Fibroblast of skin of scalp (primary cell): ENCODE measurements at places on chromosomes 12 and 14.

DNA sequence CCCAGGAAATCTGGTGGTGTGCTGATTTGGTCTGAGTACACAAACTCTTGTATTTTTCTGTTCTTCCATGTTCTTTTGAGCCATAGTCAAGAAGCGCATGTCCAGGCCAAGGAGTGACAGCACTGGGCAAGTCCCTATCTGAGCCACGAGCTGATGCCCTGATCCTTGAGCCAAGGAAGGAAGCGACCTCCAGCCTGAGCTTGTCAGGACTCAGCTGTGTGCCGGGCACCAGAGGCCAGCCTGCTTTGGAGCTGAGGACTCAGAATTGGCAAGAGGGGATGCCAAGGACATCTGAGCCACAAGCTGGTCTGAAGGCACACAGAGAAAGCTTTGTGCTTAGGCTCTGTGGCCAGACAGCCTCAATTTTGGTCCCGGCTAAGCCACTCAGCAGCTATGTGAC, 52.6 kb downstream of the GALNT16 start:
- no peak for DNase-seq

- peak; percentile 35 for DNase-seq
Observed at GRCh38 chr14:67806246-67806645, 10.1 kb downstream of the ZFYVE26 start.

- DNase-seq: peak; percentile 79
Observed at GRCh38 chr12:30806989-30807694, 52.4 kb upstream of the CAPRIN2 start.

- DNase-seq: peak; percentile 11
Observed at GRCh38 chr14:105439710-105440553, 20.3 kb downstream of the MTA1 start.

DNA sequence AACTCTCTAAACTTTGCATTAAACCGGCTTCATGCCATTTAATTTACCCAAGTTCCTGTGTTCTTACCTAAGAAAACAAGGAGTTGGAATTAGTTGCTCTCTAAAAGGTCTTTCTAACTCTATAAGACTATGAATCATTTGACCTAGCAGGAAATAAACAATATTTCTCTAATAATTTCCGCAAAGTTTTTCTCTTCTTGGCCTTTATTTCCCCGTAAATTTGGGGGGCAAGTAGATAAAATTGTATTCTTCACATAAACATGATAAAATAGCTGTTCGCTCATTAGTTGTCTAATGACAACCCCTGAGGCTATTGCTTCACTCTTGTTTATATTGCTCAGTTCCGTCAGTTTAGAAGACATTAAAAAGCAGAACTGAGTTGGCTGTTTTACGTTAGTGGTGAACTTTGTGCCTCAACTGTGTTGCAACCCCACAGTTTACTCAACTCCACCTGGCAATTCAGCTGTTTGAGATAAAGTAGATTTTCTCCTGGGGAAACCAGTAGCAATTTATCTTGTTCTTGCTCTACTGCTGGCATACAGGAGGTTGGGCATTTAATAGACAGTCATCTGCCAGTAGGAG, 74.7 kb downstream of the BTG1 start:
- DNase-seq: no peak

GRCh38 chr12:9881988-9882387, 699 bp downstream of the KLRF2 start:
- DNase-seq: no peak

DNA sequence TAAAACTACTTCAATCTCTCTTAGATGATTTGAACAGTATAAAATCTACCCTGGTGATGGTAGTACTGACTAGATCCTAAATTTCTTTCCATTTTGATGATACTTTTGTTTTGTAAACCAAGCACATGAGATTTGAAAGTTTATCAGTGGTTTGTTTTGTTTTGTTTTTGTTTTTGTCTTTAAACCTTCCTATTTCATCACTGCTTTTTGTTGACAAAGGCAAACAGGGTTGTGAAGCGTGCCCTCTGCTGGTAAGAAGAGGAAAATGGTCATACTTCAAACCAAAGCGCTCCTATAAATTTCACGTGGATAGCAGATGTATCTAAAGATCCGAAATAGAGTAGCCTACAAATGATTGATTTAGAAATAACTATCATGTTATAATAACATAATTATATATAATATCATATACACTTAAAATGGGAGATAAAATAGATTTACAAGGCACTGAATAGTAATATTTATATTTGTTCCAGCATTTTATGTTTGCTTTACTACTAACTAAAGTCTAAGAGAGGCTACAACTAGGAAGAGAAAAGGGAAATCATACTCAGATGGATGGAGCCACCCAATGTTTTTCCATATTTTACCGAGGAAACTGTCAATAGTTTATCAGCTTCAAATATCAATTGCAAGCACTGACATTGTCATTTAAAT, 254.0 kb upstream of the USP15 start:
- peak; percentile 35 for DNase-seq
